ENCODE measurements at places on chromosomes 5 and 9.
A peak's percentile ranks its signal among the peaks of the same experiment; 100 is the strongest.

DNA sequence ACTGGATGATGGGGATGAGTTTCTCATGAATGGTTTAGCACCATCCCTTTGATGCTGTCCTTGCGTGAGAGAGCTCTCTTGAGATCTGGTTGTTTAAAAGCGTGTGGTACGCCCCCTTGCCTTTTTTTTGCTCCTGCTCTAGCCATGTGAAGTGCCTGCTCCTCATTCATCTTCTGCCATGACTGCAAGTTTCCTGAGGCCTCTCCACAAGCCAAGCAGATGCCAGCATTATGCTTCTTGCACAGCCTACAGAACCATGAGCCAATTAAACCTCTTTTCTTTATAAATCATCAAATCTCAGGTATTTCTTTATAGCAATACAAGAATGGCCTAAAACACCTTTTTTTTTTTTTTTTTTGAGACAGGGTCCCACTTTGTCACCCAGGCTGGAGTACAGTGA, 32.8 kb downstream of the FNIP1 start:
- no peak for DNase-seq

GRCh38 chr5:14748180-14748900, 83.8 kb downstream of the OTULIN start:
- peak; percentile 26 for DNase-seq

- no peak for DNase-seq
These were observed 7.7 kb downstream of the HNRNPK start for GRCh38 chr9:83972286-83972685.

DNA sequence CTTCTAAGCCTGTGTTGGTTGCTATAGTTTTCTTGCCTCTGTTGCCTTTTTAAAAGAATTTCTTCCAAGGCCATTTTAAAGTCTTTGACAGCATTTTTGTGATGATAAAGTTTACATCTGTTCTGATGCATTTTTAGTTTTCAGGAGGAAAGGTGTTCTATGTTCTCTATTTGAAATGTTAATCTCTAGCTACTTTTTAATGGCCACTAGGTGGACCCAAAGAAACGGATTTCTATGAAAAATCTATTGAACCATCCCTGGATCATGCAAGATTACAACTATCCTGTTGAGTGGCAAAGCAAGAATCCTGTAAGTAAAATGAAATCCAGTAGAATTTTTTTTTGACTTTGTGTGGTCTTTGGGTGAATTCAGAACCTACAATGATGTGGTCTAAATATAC, 60.2 kb downstream of the MELK start:
- peak; percentile 30 for DNase-seq

GRCh38 chr5:82058710-82059109, 86.9 kb downstream of the ATG10 start:
- DNase-seq = no peak

GRCh38 chr5:56167519-56167918, 65.6 kb downstream of the ANKRD55 start:
- no peak for DNase-seq

DNA sequence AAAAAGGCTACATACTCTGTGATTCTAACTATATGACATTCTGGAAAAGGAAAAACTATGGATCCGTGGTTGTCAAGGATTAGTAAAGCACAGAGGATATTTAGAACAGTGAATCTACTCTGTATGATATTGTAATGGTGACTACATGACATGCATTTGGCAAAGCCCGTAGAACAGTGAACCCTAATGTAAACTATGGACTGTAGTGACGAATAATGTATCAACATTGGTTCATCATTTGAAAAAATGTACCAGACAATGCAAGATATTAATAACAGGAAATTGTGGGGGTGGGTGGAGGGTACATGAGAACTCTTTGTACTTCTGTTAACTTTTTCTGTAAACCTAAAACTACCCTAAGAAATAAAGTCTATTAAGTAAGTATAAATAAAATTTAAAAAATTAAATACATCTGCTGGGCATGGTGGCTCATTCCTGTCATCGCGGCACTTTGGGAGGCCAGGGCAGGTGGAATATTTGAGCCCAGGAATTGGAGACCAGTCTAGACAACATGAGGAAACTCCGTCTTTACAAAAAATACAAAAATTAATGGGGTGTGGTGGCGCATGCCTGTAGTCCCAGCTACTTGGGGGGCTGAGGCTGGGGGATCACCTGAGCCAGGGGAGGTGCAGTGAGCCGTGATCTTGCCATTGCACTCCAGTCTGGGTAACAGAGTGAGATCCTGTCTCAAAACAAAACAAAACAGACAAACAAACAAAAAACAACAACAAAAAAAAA, 101.7 kb upstream of the TBC1D2 start:
- DNase-seq = peak; percentile 51

DNA sequence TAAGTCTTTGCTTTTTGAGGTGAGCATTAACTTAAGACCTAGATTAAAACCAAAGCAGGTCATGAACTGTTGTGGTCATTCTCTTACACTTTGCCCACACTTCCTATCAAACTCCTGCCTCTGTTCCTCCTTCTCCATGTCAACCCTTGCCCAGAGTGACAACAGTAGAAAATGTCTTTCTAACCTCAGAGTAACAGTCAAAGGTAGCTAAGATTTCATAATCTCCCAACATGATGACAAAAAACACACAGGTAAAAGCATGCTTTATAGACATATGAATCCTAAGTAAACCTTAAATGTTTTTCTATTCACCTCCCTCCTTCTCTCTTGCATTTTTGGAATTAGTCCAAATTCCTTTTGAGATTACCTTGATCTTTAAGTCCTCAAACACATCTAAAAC, 422.3 kb downstream of the SPATA31D1 start:
- no peak for DNase-seq

- DNase-seq = peak; percentile 87
These were observed at the start of gene GLE1 for GRCh38 chr9:128504485-128505413. Gene GLE1 (plus strand): TSS chr9:128504719. CDS start chr9:128504806, 87 bp downstream.

- DNase-seq = no peak
These were observed 10.1 kb downstream of the CAMK2A start for GRCh38 chr5:150279330-150280020.

DNA sequence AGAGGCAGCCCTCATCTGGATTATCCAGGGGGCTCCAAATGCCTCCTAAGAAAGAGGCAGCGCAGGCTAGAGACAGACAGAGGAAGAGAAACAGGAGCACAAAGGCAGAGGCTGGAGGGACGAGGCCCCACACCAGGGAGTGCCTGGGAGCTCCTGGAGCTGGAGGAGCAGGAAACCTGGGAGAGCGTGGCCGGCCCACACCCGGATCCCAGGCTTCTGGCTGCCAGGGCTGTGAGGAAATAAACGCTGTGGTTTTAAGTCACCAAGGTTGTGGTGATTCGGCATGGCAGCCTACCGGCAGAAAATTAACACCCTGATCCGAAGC, 165.5 kb downstream of the OLFM1 start:
- no peak for DNase-seq

- DNase-seq = no peak
These were observed 25.8 kb downstream of the WNT8A start for GRCh38 chr5:138109463-138110265.

DNA sequence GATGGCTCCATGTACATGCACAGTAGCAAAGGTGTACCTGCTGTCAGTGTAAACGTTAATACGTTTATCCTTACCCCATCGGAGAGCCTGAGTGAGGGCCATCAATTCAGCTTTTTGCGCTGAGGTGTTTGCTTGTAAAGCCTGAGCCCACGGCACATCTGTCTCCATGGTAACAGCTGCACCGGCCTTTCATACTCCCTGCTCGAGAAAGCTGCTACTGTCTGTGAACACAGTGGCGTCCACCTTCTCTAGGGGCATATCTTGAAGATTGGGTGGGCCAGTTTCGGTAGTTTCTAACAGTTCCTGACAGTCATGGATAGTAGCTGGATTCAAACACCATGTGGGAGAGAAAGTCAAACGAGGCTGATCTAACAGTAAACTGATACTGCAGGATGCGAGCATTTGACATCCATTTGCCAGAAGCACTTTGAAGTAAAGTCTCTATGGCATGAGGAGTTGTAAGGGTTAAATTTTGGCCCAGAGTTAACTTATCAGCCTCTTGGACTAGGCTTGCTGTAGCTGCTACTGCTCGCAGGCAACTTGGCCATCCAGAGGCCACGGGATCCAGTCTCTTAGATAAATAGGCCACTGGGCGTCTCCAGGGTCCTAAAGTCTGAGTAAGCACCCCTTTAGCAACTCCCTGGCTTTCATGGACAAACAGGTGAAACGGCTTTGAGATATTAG, 21.0 kb upstream of the RHOBTB3 start:
- no peak for DNase-seq

GRCh38 chr9:9912459-9912858, 700.3 kb downstream of the PTPRD start:
- no peak for DNase-seq

GRCh38 chr5:142849880-142850279, 79.7 kb downstream of the ARHGAP26 start:
- DNase-seq = no peak

GRCh38 chr9:20394969-20395368, 227.3 kb downstream of the MLLT3 start:
- no peak for DNase-seq

DNA sequence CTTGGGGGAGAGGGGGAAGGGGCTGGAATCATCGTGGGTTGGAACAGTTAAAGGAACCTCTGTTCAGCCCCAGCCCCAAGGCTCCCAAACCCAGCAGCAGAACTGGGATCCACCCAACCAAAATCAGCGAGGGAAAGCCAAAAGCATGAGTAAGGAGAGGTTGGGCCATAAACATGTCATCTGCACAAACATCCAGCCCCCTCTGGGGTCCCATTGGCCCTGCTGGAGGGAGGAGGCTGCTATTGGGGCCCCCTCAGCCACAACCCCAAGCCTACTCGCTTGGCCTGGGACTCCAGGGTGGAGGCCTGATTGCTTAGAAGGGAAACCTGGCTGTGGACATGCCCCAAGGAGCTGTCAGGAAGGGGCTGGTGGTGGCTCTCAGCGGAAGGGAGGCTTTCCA, 154.9 kb downstream of the FGF18 start:
- no peak for DNase-seq

- peak; percentile 84 for DNase-seq
These were observed 4.1 kb downstream of the GALNT10 start for GRCh38 chr5:154194345-154195329.

DNA sequence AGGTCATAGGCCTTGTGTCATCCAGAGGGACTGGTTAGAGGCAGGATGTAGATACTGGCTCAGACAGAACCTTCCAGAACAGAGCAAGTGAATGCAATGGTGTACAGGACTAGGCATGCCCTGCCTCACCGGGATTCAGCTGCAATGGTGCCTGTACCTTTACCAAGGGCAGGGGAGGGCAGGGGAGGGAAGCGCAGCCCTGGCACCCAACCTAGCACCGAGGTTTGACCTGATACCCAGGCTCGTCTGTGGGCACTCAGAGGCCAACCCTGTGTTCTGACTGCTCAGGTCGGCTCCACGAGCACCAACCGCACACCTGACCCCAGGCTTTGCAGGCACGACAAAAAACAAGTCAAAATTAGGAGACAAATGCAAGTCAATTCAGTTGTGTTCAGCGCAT, 47.3 kb upstream of the GFPT2 start:
- no peak for DNase-seq

- no peak for DNase-seq
These were observed 106.1 kb downstream of the GALNT10 start for GRCh38 chr5:154296525-154297159.

GRCh38 chr9:133516256-133516960, 8.4 kb downstream of the MYMK start:
- no peak for DNase-seq

DNA sequence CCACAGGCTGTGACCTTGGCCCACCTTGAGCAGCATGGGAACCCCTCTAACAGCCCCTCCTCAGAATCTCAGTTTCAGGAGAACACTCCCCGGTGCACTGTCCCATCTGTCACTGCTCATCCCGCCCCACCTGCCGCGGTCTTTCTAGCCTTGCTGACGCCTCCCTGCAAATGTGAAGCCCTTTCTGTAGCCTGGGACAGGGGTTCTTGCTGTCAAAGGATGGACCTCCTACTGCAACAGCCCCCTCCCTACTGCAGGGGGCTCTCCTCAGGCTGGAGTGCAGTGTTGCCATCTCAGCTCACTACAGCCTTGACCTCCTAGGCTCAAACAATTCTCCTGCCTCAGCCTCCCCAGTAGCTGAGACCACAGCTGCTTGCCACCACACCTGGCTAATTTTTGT, 20.0 kb downstream of the OR2V1 start:
- DNase-seq = no peak

- DNase-seq = peak; percentile 84
These were observed 99.9 kb upstream of the TLE4 start for GRCh38 chr9:79471580-79472543.

- DNase-seq = no peak
These were observed 194.4 kb upstream of the TLE4 start for GRCh38 chr9:79377339-79377855.

DNA sequence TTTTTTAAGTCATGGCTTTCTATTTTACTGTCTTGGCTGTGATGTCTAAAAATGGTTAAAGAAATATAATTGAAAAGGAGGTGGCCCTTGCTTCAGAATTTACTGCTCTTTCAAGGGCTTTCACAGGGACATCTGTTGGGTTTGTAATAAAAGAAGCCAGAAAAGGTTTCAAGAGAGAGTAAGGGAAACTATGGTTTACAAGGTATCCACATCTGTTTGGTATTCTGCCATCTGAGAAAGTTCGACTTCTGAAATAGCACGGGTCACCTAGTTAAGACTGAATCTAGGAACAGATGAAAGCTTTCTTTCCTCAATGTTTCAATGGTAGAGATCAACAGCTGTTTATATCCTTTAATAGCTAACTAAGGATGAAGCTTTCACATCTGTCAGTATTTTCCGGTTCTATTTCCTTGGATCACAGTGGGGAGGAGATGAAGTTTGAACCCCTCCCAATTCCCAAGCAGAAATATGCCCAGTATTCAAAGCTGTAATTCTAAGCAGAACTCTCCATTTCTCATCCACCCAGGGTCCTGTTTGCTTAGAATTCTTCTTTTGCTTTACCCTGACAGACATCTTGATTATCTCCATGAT, 72.8 kb upstream of the IFNK start:
- no peak for DNase-seq

DNA sequence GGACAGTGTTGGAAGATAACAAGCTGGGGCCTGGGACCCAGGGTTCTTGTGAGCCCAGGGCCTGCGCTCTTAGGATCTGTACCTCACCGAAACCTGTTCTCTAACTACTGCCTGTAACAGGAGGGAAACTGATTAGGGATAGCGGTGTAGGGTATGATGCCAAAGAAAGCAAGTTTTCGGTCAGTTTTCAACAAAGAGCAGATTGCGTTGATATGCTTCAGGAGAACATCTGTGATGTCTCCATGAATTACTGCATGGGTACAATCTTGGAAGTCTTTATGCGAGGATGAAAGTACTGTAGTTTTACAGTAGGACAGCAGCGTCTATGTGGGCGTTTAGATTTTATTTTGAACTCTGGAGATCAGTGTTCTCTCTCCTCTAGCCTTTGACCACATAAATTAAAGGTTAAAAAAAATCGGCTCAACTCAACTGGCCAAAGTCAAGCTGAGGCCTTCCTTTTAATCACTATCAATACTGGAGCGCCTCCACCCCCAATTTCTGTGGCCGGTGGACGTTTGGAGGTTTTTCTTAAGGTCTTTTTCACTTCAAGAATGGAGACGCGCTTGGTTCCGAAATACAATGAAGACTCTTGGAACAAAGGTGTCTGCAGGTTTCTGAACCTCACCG, 3.0 kb downstream of the NFIL3 start:
- peak; percentile 21 for DNase-seq

GRCh38 chr5:122701640-122702523, 73.0 kb upstream of the SNX2 start:
- no peak for DNase-seq

All from fibroblast of gingiva (primary cell).